ENCODE measurements at places on chromosomes 3 and 15.

- DNase-seq: no peak
Measured at GRCh38 chr3:125280668-125281361, 68.3 kb upstream of the SLC12A8 start.

- no peak for DNase-seq
Measured at GRCh38 chr15:31161951-31162350, 60.4 kb upstream of the TRPM1 start.

DNA sequence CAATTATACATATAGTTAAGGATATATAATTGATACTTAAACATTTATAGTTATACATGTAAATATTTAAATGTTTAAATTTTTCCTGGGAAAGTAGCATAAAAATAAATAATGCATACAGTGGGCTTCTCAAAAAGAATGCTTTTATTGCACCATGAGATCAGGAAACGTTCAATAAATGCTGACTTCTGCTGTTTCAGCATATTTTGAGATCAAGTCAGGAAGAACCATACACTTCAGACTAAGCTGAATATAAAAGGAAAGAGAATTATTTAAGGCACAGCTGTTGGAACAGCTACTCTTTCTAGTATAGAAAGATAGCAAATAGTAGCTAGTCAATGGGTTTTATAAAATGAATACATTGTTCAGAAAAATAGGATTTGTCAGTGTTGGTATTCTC is 1462.3 kb upstream of the CADM2 start:
- DNase-seq: no peak

- DNase-seq: no peak
Measured at GRCh38 chr3:141505166-141505565, 18.3 kb downstream of the RASA2 start.

DNA sequence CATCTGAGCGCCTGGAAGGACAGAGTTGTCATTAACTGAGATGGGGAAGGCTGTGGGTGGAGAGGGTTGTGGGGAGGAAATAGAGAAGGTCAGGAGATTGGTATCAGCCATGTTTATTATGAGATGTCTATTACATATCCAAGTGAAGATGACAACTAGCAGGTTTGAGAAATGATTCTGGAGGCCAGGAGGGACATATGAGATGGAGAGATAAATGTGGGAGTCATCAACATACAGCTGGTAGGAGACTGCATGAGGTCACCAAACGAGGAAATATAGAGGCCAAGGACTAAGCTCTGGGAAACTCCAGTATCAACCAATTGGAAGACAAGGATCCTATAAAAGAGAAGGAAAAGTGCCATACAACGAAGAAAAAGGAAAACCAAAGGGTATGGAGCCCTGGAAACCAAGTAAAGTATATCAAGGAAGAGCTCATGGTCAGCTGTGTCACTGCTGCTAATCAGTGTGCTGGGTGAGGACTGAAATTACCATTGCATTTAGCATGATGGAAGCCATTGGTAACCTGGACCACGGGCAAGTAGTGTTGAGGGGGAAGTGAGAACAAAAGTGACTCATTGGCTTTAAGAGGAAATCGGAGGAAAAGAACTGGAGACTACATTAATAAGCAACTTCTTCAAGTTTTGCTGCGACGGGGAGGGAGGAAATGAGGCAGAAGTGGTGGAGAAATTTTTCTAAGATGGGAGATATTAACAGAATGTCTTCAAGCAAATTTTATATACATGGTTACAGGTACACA is 14.0 kb upstream of the UACA start:
- DNase-seq: no peak

DNA sequence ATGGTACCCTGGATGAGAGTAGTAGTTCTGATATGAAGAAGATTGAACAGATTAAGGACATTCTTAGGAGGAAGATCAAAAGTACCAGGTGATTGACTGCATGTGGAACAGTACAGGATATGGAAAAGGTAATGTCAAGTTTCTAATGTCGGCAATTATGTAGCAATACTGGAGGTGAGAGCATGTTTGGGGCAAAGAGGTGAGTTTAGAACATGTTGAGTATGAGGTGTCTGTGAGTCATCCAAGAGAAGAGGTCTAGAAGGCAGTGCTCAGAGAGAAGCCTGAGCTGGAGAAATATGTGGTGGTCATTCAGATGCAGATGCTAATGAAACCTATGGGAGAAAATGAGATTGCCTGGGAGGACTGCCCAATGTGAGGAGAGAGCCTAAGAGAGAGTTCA is 305.6 kb downstream of the ZBTB20 start:
- DNase-seq: no peak

DNA sequence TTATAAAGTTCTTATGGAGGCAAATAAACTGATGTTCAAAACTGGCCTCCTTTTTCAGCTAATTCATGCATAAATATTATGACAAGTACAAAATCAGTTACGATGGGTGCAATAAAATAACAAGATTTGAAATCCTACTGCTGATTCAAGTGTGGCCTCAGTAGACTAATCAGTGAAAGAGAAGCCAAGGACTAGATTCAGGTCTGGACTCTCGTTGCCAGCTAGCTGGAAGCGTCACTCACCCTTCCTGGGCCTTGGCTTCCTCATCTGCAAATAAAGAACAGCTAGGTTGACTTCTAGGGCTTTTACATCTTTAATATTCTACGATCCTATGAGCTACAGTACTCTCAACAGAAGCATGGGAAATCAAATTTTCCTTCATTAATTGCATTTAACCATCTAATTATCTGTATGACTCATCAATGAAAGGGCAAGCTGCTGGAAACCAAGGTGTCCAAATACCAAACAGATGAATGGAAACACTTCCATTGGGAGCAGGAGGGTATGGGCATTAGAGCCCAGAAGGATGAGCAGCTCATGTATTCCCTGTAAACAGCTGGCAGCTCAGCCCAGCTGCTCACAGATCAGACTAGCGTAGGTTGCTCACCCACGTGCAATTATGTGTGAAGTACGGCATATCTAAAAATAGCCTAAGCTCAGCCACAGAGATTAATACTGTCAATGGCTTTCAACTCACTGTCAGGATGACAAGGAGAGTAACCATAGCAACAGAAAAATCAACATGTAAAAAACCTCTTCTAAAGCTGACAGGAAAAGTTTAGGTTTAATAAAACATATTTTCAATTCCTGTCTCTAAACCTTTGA is 294.8 kb downstream of the PLCL2 start:
- no peak for DNase-seq

DNA sequence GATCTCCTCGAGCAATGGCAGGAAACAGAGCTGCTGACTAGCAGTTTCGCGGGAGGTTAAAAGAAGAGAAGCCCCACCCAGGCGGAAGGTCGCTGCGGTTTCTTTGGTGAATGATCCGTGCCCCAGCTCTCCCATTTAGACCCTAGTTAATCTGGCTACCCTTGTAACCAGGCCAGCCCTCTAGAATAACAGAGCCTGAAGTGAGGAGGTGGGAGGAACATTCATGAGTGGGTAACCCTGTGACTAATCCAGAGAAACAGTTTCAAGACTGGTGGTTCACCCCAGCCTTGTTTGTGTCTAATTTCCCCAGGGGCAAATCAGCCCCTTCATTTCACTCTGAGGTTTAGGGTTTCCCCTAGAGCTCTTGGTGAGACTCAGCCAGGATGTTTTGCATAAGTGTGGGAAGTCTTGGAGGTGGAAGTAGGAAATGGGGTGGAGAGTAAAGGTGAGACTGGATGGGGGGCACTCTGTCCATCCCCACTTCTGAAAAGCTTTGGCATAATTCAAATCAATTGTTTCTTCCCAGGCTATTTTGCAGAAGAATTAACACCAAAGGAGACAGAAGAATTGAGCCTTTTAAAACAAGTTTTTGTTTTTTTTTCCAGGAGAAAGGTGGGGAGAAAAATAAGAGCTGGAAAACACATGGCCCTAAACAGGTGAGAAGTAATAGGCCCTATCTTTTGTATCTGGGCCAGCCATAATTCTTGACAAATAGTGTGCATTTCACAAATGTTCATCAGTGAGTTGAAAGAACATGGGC is 303.1 kb downstream of the RPLP1 start:
- DNase-seq: no peak

DNA sequence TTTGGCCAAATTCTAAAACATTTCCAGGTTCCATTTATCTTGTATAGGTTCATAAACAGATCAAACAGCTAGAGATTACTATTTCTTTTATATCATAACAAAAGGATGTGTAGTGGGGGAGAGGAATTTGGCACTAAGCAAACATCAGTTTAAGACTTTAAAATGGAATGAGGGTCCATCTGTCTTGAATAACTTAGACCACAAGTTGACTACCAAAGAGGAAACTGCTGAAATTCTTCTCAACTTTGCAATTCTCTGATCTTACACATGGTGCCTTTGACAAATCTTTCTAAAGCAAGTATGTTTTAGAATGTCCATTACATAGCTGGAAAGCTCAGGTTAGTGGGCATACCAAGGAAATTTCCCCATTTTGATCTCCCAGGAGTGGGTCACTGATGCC is 140.5 kb upstream of the ADAMTS9 start:
- DNase-seq: no peak
